ENCODE measurements at places on chromosomes 11 and 22.
A peak's percentile ranks its signal among the peaks of the same experiment; 100 is the strongest.

DNA sequence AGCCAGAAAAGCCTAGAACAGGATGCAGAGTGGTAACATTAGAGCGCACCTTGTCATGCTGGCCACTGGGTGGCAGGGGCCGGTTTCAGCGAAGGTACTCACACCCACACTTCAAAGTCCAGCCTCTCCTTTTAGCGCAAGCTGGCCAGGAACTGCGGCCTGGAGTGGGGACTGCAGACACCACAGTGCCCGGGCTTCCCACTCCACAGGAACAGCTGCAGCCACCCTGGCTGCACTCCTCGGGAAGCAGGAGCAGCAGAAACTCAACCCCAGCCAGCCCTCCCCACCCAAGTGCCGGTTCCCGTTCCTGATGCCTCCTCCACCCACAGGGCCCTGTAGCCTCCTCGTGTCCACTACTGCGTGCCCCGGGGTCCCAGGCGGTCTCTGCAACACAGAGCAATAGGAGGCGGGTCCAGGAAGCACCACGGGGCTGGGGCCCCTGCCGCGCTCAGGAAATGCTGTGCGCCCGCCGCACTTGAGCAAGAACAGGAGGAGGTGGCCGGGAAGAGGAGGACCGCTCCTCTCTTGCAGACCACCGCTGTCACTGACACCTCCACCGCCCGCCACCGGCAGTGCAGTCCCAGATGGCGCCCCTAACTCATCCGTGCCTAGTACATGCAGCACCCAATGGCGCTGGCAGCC, 2.2 kb downstream of the RFPL2 start:
- DNase-seq, result peak; percentile 50

DNA sequence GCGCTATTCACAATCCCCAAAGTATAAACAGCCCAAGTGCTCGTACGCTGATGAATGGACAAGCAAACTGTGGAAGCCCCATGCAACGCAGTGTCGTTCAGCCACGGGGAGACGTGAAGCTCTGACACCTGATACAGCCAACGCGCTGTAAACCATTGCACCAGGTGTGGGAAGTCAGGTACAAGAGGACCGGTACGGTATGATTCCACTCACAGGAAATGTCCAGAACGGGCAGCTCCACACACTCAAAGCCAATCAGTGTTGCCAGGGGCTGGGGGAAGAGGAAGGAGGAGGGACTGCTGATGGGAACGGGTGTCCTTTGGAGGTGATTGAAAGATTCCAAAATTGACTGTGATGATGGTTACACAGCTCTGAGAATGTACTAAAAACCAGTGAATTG, 64.5 kb downstream of the BRD1 start:
- no peak for DNase-seq

- DNase-seq, result no peak
Observed at GRCh38 chr11:112631333-112631732, 329.9 kb upstream of the NCAM1 start.

- DNase-seq, result no peak
Observed at GRCh38 chr22:39433476-39434242, 23.2 kb upstream of the MGAT3 start.

DNA sequence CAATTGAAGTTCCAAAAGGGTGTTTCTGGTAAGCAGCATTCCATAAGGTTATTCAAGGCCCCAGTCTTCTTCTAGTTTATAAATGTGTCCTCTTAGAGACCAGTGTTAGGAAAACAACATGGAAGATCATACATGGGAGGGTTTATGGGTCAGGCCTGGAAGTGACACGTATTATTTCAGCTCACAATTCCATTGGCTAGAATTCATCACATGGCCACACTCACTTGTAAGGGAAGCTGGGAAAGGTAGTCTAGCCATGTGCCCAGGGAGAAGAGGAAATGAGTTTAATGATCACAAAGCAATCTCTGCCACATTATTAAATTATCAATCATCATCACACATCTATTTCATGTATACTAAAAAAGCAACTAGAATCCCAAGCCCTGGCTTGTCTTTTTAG, 181.7 kb upstream of the TBCEL start:
- DNase-seq, result no peak

GRCh38 chr11:95443386-95443785, 212.4 kb upstream of the SESN3 start:
- no peak for DNase-seq

GRCh38 chr11:2519862-2520735, 75.3 kb downstream of the KCNQ1 start:
- no peak for DNase-seq

DNA sequence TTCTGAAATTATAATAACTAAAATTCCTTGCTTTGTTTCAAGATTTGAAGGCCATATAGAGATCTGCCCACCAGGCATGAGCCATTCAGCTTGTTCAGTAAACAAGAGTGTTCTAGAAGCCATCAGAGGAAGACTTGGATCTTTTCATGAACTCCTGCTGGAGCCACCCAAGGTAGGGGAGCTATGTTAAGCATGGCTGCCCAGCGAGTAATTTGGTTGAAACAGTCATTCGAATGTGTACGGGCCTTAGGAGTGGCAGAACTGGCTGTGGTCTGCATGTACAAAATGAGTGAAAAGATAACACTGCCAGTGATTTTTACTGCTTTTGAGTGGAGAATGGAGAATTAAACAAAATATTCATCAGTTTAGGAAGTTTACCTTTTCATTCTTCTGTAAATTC, 103.7 kb downstream of the PPP6R3 start:
- no peak for DNase-seq

- DNase-seq, result peak; percentile 79
Observed at GRCh38 chr11:12043959-12044791, 35.7 kb upstream of the DKK3 start.

GRCh38 chr11:18700375-18700774, 1.8 kb downstream of the TMEM86A start:
- no peak for DNase-seq

- no peak for DNase-seq
Observed at GRCh38 chr11:47905358-47906059, 57.4 kb upstream of the NUP160 start.

DNA sequence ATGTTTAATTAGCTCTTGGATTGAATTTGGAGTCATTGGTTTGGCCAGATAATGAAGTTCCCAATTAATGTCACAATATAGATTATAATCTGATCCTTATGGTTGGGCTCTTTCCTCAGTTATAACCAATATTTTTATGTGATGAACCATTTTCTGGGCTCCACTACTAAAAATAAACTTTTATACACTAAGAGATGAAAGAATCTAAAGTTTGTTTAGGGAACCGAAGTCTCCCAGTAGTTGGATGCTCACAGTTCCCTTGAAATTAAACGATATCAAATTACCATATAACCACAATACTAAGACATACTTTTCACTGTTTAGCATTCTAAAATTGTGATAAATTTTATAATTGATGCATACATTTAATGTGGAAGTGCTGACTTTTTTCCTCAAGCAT, 47.0 kb upstream of the ARHGAP42 start:
- no peak for DNase-seq

DNA sequence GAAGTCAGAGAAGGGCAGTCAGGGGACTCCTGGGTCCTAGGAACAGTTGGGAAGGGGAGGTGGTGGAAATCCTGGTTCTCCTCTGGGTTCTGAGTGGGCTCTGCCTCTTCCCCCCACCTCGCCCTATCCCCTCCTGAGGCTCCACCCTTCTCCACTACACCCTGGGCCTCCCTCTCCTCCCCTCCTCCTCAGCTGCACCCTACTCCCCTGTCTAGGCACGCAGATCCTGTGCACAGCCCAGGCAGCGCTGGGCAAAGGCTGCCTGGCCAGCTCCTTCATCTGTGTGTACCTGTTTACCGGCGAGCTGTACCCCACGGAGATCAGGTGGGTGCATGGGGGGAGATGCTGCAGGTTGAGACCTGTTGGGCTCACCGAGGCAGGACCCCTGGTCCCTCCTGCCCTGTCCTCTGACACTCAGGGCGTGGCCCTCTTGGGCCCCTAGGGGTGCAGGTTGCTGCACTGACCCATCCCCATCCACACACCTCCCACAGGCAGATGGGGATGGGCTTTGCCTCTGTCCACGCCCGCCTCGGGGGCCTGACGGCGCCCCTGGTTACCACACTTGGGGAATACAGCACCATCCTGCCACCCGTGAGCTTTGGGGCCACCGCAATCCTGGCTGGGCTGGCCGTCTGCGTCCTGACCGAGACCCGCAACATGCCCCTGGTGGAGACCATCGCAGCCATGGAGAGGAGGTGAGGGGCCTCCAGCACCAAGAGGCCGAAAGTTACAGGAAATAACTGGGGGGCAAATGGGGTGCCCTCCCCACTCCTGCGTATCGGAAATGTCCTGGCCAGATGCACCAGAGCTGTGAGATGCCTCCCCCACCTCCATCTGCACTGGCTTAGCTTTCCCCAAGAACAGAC, 25.3 kb upstream of the POLA2 start:
- no peak for DNase-seq

- DNase-seq, result no peak
Observed at GRCh38 chr11:15938121-15938611, 418.2 kb downstream of the SOX6 start.

DNA sequence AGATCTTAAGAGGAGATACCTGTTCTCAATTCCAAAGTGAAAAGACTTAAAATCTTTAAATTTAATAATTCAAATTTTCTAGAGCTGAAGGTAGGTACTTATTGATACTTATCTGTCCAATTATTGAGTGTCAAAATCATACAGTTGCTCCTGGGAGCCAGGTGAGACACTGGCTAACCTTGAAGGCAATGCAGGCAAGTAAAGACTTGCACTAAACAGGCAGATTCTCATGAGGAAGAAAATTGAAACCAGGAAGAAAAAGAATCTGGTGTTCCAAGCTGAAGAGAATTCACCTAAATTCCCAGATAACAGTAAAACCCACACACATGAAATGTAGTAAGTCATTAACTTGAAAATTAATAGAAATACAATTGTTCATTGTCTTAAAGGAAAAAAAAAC, 30.3 kb downstream of the VSIG10L2 start:
- DNase-seq, result no peak

- no peak for DNase-seq
Observed at GRCh38 chr11:120167659-120168058, 29.7 kb upstream of the TRIM29 start.

- DNase-seq, result no peak
Observed at GRCh38 chr11:34501949-34502348, 11.6 kb downstream of the ELF5 start.

GRCh38 chr11:115488945-115489344, 15.3 kb downstream of the CADM1 start:
- no peak for DNase-seq

DNA sequence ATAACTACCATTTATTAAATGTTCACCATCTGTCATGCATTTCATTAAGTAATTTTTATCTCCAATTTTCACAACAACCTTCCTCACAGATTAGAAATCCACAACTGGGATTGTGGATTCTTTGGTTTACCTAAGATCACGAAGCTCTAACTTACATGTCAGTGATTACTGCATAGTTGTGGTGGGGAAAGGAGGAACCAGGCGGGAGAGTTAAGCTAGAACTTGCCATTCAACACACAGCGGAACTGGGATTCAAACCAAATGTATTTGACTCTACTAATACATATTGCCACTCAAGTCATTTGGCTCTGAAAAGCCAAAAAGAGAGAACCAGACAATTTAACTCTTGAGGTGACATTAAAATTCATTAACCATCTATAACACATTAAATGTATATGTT, 10.4 kb upstream of the LAYN start:
- no peak for DNase-seq

DNA sequence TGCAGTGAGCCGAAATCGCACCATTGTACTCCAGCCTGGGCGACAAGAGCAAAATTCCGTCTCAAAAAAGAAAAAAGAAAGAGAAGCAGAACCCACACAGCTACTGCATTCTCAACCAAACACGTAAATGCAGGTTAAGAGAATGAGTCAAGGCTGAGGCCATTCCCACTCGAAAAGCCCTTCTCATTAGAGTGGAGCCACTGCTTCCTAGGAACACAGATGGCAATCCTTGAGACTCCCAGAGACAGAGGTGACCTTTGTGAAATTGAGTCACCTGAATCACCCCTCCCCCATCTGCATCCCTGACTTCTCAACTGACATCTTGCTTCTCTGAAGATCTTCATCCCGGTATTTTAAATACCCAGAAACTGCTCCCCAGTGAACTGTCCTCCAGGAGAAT, 8.2 kb downstream of the PACSIN2 start:
- DNase-seq, result no peak

DNA sequence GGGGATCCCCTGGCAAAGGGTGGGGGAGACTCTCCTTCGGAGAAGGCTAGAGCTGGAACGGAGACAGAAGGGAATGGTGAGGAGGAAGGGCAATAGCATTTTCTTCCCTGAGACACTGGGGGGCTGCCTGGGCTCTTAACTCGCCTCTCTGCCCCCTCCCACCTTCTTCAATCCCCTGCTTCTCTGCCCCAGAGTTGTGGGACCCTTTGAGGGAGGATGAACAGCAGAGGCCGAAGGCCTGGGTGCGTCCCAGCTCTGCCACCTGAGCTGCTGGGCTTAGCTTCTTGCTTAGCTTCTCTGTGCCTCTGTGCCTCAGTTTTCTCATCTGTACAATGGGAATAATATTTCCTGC, 72.4 kb downstream of the RTL6 start:
- no peak for DNase-seq

DNA sequence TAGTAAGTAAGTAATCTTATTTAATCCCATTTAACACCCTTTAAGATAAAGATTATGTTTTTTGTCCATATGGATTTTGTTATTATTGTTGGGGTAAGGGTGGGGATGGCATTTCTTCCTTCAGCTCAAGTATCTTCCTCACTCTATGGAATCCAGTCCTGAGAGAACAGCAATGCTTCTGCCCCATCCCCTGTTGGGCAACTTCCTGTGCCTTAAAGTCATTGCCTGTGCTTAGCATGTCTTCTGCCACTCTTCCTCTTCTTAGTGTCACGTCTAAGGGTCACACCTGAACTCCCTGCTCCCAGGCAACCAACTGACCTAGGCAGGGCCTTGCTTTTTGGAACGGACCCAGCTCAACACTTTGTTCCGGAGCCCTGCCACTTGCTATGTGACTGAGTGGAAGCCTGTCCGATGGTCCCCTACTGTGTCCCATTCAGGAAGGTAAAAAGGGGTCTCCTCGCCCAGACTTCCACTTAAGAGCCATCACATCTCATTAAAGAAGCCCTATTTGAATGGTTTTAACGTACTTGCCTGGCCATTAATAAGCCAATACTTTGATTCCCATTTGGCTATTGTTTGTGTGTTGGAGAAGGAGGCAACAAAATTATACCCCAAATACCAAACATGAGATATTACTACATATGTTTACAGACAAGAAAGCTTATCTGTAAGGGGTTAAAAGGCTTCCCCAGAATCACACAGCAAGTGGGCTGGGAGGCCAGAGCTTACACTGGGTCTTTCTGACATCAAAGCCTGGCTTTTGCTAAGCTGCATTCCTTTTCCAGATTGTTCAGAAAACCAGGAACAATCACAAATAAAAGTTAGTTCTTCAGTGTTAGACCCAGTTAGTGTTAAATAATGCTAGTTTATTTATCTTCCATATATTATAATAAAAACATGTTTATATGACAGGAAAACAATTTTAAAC, 59.2 kb downstream of the RAB38 start:
- DNase-seq, result peak; percentile 28

GRCh38 chr22:25689631-25690030, 52.4 kb upstream of the MYO18B start:
- DNase-seq, result no peak

Measured in KBM-7 (cell line).